Nephron progenitor cell (in vitro differentiated cells): ENCODE measurements at places on chromosomes 7 and 10.
A peak's percentile ranks its signal among the peaks of the same experiment; 100 is the strongest.

- DNase-seq = no peak
These were observed 9.0 kb downstream of the TMEM243 start for GRCh38 chr7:87210506-87210905.

- no peak for DNase-seq
These were observed 260.1 kb downstream of the SLC25A13 start for GRCh38 chr7:96061844-96062243.

DNA sequence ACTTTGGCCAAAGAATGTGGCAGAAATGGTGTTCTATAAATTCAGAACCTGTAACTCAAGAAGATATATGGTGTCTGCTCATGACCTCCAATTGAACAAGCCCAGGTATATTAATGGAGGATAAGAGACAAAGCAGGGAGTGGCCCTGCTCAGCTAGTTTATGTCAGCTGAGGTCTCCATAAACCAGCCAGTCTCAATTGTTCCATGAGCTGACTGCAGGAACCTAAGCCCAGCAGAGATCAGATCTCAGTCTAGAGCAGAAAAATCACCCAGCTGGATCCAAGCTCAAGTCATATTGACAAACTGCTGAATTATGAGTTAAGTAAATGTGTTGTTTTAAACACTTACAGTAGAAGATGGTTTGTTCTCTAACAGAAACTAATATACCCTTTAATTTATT lies 105.5 kb upstream of the SGCE start:
- DNase-seq = peak; percentile 7

- DNase-seq = no peak
These were observed 21.8 kb downstream of the RPA3 start for GRCh38 chr7:7696458-7697119.

DNA sequence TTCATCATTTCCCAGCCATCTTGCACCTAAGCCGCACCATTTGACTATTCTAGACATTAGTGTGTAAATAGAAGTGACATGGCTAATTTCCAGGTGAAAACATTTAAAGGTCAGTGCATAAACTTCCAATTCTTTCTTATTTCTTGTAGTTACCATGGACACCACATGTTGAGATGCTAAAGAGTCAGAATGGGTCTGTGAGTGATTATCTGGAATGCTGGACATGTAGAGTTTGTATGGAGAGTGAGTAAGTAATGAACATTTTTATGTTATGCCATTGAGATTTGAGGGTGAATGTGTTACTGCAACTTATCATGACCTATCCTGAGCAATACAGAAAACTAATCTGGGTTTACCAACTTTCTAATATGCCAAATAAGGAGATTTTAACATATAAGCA lies 60.4 kb downstream of the MEOX2 start:
- DNase-seq = no peak

GRCh38 chr7:31439165-31439564 lies 74.7 kb upstream of the ITPRID1 start:
- DNase-seq = no peak

GRCh38 chr10:80464557-80465450 lies 10.7 kb downstream of the TSPAN14 start:
- peak; percentile 34 for DNase-seq
